ENCODE measurements at places on chromosomes 5 and 9.

DNA sequence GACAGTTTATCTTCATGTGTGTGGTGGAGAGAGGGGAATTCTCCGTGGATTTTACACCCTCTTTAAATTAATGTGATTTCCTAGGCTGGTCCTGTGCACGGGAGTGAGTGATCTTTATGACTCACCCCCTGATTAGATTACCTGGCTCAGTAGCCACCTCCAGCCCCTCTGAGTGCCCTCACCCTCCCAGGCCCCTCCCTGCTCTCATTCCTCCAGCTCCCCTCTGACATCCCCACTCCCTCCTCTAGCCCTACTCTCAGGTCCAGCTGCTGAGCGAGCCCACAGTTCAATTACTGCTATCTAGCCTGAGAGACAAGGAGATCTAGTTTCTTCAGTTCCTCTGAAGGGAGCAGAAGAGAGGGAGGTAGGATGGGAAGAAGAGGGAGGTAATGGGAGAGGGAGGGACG is 61.8 kb upstream of the ARAP3 start:
- DNase-seq = peak; percentile 62
- H3K4me3 ChIP-seq = no peak overlapping the region
- H3K27ac ChIP-seq = no peak overlapping the region
- no peaks in the 10 kb centered on the region for H3K36me3 ChIP-seq
- H3K27me3 ChIP-seq = no peaks in the 10 kb centered on the region

DNA sequence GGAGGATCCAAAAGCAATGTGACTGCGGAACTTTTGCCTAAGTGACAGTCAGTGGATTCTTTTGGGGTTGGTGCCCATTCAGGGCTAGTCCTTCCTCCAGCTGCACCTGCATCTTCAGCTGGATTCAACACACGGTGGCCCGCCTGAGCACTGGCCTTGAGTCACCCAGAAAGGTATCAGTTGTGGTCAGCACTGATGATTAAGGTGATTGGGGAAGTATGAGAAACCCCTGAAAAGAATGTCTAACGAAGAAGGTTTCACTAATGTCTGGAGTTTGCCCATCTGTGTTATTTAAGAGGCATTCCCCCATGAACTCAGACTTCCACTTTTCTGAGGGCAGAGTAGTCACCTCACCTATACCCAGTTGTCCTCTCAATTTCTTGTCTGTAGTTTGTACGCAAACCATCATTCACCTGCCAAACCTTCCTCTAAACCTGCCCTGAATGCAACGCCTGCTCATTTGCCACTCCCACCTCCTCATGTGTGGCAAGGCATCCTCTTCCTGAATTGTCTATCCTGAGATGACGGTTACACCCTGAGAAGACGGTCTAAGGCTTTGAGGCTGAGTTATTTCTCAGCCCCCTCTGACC is 27.2 kb downstream of the CSF2 start:
- no peak overlapping the region for H3K4me3 ChIP-seq
- H3K4me1 ChIP-seq = no peaks in the 10 kb centered on the region
- DNase-seq = peak; percentile 3
- H3K27ac ChIP-seq = no peak overlapping the region
- no peaks in the 10 kb centered on the region for H3K27me3 ChIP-seq
- H3K36me3 ChIP-seq = no peaks in the 10 kb centered on the region

GRCh38 chr9:22103685-22104575 is 94.8 kb upstream of the CDKN2B start:
- no peaks in the 10 kb centered on the region for H3K27me3 ChIP-seq
- no peak for DNase-seq
- H3K36me3 ChIP-seq = no peaks in the 10 kb centered on the region
- H3K4me3 ChIP-seq = no peak overlapping the region
- H3K4me1 ChIP-seq = no peaks in the 10 kb centered on the region

DNA sequence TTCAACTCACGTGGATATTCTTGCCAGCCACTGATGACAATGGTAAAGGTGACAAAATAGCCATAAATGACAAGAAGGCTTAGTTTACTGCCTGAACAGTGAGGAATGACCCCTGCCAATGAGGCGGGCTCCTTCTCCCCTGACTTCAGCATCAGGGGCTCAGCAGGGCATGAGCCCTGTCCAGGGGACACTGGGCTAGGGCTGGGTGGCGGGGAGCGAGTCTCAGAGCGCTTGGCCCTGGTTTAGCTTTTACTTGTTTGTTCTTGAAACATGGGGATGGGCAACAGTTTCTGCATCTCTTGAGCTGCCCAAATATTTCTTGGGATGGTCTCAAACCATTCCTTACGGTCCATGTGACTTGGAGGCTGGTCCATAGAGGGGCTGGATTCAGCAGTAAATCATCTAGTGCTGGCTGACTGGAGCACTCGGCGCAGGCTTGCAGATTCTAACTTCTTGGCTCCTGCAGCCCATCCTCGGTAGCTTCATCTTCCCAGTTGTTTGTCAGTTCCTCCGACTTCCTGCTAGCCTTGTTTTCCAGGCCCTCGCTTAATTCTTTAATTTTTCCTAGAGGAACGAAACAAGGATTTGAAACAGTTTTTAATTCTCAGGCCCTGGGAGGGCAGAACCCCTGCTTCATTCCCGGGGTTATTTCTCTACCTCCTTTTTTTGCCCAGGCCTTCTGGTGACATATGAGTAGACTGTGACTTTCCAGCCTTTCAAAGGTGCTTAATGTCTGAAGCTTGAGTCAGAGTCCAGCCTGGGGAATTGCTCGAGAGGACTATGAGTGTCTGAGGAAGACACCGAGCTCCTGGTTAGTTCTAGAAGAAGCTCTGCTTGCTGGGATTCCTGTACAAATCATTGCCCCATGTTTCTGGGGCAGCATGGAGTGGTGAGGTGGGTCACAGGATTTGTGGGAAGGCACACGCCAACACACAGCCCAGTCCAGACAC is 4.5 kb upstream of the HMCN2 start:
- H3K36me3 ChIP-seq = no peaks in the 10 kb centered on the region
- no peak overlapping the region for H3K4me3 ChIP-seq
- H3K27ac ChIP-seq = no peak overlapping the region
- H3K4me1 ChIP-seq = no peaks in the 10 kb centered on the region

DNA sequence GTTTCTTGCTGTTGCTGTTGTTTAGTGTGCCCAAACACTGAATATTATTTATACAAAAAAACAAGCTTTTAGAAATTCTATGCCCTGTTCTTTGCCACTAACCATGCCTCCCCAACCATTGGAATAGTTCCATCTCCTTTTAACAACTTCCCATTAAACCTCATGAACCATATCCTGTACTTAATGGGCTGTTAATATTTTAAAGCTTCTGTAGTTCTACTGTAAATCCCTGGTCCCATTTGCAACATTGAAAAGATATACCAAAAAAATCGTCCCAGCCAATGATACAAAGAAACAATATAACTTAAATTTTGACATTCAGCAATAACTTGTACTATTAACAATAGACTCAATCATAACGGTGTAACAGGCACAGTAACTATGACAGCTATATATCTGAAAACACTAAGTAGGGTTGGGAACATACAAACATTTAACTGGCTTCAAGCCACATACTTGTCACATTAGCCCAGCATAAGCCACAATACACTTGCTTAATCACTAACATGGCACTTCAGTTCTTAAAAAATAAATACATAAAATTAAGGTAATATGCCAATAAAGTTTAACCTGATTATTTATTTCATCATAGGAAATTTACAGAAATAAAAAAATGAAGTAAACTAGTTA is 86.1 kb downstream of the ADAMTS6 start:
- no peaks in the 10 kb centered on the region for H3K27me3 ChIP-seq
- no peak for DNase-seq
- H3K4me1 ChIP-seq = no peaks in the 10 kb centered on the region
- no peak overlapping the region for H3K4me3 ChIP-seq

- DNase-seq = no peak
- H3K27ac ChIP-seq = no peak overlapping the region
- H3K27me3 ChIP-seq = no peaks in the 10 kb centered on the region
- H3K36me3 ChIP-seq = no peaks in the 10 kb centered on the region
These were observed 737.9 kb upstream of the ZNF608 start for GRCh38 chr5:125484272-125484741.

GRCh38 chr9:96044401-96044800 is 168.9 kb downstream of the ERCC6L2 start:
- no peak for DNase-seq
- H3K4me3 ChIP-seq = no peak overlapping the region
- H3K27ac ChIP-seq = no peak overlapping the region
- H3K27me3 ChIP-seq = no peaks in the 10 kb centered on the region
- no peaks in the 10 kb centered on the region for H3K36me3 ChIP-seq

DNA sequence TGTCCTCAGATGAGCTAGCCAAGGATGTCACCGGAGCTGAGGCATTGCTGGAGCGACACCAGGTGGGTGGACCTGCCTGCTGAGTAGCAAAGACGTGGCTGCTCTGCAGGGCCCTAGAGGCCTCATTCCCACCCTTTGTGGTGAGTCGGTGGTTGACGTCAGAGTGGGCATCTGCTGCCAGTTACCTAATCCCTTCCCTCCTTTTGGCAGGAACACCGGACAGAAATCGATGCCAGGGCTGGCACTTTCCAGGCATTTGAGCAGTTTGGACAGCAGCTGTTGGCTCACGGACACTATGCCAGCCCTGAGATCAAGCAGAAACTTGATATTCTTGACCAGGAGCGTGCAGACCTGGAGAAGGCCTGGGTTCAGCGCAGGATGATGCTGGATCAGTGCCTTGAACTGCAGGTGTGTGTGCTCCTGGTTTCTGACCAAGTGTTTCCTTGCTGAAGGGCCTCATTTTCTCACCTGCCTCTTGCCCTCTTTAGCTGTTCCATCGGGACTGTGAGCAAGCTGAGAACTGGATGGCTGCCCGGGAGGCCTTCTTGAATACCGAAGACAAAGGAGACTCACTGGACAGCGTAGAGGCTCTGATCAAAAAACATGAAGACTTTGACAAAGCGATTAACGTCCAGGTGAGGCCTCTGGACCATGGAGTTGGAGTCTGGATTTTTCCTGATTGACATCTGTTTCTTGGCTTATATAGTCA is 48.9 kb downstream of the DYNC2I2 start:
- no peak for DNase-seq
- no peaks in the 10 kb centered on the region for H3K27me3 ChIP-seq
- H3K4me1 ChIP-seq = no peaks in the 10 kb centered on the region
- H3K36me3 ChIP-seq = peaks cover 80% of the 10 kb centered on the region
- no peak overlapping the region for H3K4me3 ChIP-seq
- H3K27ac ChIP-seq = no peak overlapping the region
